ENCODE measurements at places on chromosomes 5 and 9. TPM values are rescaled to one million over a fixed set of nuclear protein-coding genes. Genes with fewer than 3 reads are reported as not detected.

DNA sequence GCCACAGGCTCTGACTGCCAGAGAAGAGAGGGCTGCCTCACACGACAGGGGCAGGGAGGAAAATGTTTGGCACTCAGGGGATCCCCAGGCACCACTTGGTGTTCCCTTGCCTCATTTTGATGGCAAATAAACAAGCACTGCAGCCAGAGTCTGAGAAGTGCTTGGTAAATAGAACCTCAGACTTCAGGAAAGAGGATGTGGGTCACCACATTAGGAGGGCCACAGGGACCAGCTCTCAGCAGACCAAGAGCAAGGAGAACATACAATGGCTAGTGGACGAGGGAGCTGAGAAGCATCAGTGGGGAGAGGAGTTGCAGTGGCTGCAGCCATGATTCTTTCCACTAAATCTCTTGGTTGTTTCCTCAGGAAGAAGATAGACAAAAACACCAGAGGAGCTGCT, 413.9 kb downstream of the GADD45G start:
- DNase-seq, result no peak

The SPATA31C1 gene
- not detected for total RNA-seq

DNA sequence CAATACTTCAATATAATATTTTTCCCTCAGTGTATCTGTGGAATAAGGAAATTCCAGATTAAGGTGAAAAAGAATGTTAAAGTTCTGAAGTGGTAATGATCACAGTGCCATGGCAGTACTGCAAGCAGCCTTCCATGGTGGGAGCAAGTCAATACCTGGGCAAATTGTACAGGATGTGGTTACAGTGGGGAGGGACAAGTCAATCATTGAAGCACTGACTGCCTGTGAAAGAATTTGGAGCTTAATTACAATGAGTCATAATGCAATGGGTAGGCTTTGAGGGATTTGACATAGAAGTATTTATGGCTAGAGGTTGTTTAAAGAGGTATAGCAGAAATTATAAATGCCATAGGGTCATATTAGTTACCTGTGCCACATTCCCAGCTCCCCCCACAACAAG, 786.5 kb upstream of the ACO1 start:
- no peak for DNase-seq

GRCh38 chr9:3977614-3978112, 322.2 kb downstream of the GLIS3 start:
- no peak for DNase-seq

DNA sequence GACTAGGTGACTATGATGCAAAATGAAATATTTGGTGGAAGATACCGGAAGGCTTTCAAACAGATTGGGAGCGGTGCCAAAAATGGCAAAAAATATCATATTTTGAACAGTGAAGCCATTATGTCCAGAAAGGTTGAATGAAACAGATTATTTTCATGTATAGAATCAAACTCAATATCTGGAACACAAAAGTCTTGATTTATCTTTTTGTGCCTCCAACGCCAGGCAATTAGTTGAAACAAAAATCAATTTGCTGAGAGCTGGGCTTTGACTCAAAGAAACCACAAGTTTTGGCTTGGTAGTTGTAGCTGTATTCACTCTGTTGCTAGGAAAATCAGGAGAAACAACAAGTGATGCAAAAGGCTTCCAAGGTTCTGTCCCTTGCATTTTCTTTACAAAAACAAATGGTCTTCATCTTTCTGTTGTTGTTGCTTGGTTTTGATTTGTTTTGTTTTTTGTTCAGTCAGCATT, 421.7 kb upstream of the TYRP1 start:
- DNase-seq, result no peak

- DNase-seq, result no peak
Measured at GRCh38 chr5:163995206-163995605, 489.8 kb downstream of the MAT2B start.

The CTXN3 gene
- total RNA-seq, result not detected

DNA sequence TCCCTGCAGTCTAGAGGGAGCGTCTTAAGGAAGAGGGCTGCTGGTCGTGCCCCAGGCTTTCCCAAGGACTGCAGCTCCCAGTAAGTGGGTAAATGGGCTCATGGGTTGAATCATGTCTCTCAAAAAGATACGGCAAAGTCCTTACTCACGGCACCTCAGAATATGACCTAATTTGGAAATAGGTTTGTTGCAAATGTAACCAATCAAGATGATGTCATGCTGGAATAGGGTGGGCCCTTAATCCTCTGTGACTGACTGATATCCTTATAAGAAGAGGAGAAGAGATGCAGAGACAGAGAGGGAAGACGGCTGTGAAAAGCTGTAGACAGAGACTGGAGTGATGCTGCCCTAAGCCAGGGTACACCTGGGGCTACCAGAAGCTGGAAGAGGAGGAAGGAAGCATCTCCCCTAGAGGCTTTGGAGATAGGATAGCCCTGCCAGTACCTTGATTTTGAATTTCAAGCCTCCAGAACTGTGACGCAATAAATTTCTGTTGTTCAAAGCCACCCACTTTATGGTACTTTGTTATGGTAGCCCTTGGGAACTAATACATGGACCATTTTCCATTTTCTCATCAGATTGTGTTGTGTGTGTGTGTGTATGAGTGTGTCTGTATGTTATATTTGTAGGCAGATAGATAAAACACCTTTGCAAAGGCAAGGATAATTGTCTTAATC, 15.0 kb downstream of the GALNT10 start:
- DNase-seq, result no peak

The SLC6A7 gene
- under 0.01 TPM for total RNA-seq

The SEMA5A gene
- total RNA-seq, result 74.7 TPM

GRCh38 chr5:20574576-20574975, 586.6 kb upstream of the CDH18 start:
- no peak for DNase-seq

DNA sequence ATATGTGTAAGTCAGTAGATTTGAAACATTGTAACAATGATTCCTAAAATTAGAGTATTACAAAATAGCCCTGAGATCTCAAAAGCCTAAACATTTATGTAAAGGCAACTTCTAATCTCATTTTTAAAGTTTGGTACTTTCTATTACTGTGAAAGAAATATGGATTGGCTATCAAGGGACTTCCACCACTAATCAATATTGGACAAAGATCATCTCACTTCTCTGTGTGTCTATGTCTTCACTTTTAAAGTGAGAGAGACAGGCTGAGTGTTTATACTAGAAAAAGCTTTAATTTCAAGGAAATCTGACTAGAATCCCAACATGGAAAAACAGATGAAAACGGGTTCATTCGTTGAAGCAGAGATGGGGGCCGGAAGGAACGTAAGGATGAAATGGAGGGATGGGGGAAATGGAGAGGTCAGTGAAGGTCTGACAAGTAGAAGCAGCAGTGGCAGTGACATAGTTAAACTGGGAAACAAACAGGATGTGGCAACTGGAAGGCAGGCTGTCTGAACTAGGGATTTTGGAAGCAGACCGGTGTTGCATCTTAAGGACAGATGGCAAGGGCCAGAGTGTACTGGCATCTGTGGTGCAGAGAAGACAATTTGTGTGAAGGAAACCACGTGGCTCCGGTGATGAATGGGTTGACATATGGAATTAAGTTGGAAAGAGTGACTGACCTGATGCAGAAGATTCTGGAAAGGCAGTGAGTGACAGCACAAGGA, 60.8 kb downstream of the PDE4D start:
- peak; percentile 45 for DNase-seq

The CYSRT1 gene
- total RNA-seq, result 0.64 TPM

GRCh38 chr5:14108170-14108996, 34.8 kb upstream of the TRIO start:
- DNase-seq, result peak; percentile 93

The SPATA31E1 gene
- not detected for total RNA-seq

The ELAVL2 gene
- not detected for total RNA-seq

- DNase-seq, result peak; percentile 14
Measured at GRCh38 chr5:38157024-38157423, 101.3 kb upstream of the EGFLAM start.

- DNase-seq, result no peak
Measured at GRCh38 chr5:143434261-143435209, 31.0 kb upstream of the NR3C1 start.

GRCh38 chr9:72540348-72540873, 19.0 kb downstream of the TMC1 start:
- peak; percentile 24 for DNase-seq

DNA sequence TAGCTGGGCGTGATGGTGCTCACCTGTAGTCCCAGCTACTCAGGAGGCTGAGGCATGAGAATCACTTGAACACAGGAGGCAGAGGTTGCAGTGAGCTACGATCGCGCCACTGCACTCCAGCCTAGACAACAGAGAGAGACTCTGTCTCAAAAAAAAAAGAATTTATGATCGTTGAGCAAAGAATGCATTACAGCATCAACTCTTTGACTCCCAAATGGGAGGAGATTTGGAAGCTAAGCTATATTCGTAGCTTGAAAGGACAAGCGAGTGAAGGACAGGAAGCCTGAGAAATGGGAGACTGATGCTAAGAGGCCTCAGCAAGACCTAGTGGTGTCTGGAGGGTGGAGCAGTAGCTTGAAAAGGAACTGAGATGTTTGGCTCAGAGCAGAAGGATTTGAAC, 10.3 kb upstream of the CCIN start:
- no peak for DNase-seq

The TMEM171 gene
- 4.5 TPM for total RNA-seq

GRCh38 chr5:35622974-35623373, 5.3 kb downstream of the SPEF2 start:
- DNase-seq, result no peak

The SLC4A9 gene
- not detected for total RNA-seq

- peak; percentile 93 for DNase-seq
Measured at GRCh38 chr9:12775679-12776512, 1.1 kb downstream of the LURAP1L start.

DNA sequence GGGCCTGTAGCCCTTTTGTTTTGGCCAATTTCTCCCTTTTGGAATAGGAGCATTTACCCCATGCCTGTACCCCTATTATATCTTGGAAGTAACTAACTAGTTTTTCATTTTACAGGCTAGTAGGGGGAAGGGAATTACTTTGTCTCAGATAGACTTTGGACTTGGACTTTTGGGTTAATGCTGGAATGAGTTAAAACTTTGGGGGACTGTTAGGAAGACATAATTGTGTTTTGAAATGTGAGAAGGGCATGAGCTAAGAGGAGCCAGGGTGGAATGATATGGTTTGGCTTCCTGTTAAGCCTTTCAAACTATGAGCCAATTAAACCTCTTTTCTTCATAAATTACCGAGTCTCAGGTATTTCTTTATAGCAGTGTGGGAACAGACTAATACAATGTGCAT, 168.1 kb downstream of the FGF1 start:
- DNase-seq, result no peak

- DNase-seq, result no peak
Measured at GRCh38 chr9:114462791-114463190, 42.5 kb downstream of the WHRN start.

The PHF24 gene
- total RNA-seq, result not detected

GRCh38 chr5:62483556-62483955, 71.0 kb downstream of the IPO11 start:
- no peak for DNase-seq

The CAPSL gene
- total RNA-seq, result 0.43 TPM

The LTC4S gene
- not detected for total RNA-seq

GRCh38 chr5:158056130-158056825, 197.3 kb upstream of the CLINT1 start:
- peak; percentile 17 for DNase-seq

The BARX1 gene
- total RNA-seq, result not detected

Data from fibroblast of villous mesenchyme (primary cell).